Hepatocyte (in vitro differentiated cells): ENCODE measurements at places on chromosomes 16 and 17. TPM values are rescaled to one million over a fixed set of nuclear protein-coding genes. Genes with fewer than 3 reads are reported as not detected.

Gene TNK1
- polyA plus RNA-seq: 8.9 and 10.2 TPM in 2 replicates

Gene KRTAP4-6
- not detected in 2 replicates for polyA plus RNA-seq

Gene ACSM2B
- polyA plus RNA-seq: 23.9 and 43.6 TPM in 2 replicates

Gene CLDN9
- 8.9 and 9.0 TPM in 2 replicates for polyA plus RNA-seq

Gene SLC4A1
- not detected in 2 replicates for polyA plus RNA-seq

Gene SMIM5
- 6.8 and 7.7 TPM in 2 replicates for polyA plus RNA-seq

Gene LRRC75A
- 7.7 and 10.7 TPM in 2 replicates for polyA plus RNA-seq

Gene SPN
- polyA plus RNA-seq: 0.05 and 0.57 TPM in 2 replicates

Gene CIITA
- 0.24 and 1.1 TPM in 2 replicates for polyA plus RNA-seq

Gene CCDC78
- polyA plus RNA-seq: 5.8 and 6.8 TPM in 2 replicates

Gene TPSG1
- polyA plus RNA-seq: 2.0 and 2.3 TPM in 2 replicates

Gene CLEC10A
- polyA plus RNA-seq: 0.17 and 0.21 TPM in 2 replicates

Gene CDR2L
- 14.6 and 17.0 TPM in 2 replicates for polyA plus RNA-seq

GRCh38 chr16:3754081-3754703, 36.9 kb upstream of the TRAP1 start:
- DNase-seq: no peak

GRCh38 chr17:42853004-42853403, 2.0 kb downstream of the AOC3 start:
- DNase-seq: no peak

DNA sequence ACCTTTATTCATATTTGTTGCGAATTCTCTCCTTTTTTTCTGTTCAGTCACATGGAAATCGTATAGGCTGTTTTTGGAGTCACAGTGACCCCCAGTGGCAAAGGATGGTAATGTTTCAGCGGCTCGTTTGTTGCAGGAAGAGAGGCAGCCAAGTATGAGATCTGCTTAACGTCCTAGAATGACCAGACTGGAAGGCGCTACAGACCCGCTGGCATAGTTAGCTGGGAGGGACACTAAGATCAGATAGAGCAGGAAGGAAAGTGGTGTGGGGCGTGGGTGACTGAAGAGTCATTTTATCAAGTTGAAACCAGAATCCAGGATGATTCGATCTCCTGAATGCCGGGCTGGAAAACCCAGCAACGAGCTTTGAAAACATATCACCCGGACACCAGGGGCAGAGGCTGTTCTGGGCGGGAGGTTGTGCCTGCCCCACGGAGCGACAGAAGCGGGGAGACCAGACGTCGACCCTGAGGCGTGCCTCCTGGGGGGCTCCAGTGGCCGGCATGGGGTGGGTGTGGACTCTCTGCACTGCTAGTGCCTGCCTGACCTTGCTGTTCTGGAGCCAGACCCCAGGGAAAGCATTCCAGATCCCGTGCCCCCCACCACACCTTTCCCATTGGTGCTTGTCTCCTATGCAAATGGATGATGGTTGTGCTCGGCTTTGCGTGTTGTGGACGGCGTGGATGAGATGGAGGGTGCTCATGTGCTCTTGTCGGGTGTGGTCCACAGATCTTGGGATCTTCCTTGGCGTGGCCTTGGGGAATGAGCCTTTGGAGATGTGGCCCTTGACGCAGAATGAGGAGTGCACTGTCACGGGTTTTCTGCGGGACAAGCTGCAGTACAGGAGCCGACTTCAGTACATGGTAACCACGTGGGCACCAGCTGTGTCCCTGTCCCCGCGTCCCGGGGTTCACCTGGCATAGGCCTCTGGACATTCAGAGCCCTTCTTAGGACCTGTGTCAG, 7.7 kb downstream of the IL34 start:
- peak; percentile 84 for DNase-seq

GRCh38 chr17:19867329-19868078, at the start of gene ULK2:
Gene ULK2 (minus strand): TSS chr17:19867936. CDS start chr17:19867417, 519 bp downstream.
- peak; percentile 89 for DNase-seq

DNA sequence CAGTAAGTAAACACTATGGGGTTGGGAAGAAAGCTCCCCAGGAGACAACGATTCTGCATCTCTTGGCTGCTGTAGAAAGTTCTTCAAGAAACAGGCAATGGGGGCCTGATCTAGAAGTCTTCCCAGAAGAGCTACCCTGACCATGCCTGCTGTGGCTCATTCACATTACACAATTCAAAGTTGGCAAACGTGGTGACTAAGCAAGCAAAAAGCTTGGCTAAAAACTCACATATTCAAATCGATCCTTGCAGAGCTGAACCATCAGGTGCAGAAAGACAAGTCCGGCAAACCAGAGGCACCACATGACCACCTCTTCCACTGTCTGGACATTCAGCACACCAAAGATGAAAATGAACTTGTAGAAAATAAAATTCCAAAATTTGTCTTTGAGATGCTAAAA, 16.1 kb downstream of the AMFR start:
- no peak for DNase-seq

DNA sequence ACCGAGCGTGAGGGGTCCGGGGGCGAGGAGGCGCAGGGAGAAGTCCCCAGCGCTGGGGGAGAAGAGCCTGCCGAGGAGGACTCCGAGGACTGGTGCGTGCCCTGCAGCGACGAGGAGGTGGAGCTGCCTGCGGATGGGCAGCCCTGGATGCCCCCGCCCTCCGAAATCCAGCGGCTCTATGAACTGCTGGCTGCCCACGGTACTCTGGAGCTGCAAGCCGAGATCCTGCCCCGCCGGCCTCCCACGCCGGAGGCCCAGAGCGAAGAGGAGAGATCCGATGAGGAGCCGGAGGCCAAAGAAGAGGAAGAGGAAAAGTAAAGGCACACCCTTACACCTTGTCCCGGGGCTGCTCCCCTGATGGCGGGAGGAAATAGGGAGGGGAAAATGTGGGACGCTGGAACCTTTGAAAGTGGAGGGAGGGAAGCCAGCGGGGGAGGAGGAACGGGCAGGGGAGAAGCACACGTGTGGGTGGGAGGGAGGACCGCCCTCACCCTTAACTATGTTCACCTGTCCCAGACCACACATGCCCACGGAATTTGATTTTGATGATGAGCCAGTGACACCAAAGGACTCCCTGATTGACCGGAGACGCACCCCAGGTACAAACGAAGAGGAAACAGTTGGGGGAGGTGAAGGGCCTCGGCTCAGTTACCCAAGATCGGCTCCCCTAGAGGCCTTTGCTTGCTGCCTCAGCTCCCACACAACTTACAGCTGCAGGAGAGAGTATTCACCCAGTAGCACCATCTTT, 916 bp downstream of the PAGR1 start:
- peak; percentile 73 for DNase-seq

- DNase-seq: no peak
Measured at GRCh38 chr16:4327386-4328045, 11.6 kb downstream of the GLIS2 start.

DNA sequence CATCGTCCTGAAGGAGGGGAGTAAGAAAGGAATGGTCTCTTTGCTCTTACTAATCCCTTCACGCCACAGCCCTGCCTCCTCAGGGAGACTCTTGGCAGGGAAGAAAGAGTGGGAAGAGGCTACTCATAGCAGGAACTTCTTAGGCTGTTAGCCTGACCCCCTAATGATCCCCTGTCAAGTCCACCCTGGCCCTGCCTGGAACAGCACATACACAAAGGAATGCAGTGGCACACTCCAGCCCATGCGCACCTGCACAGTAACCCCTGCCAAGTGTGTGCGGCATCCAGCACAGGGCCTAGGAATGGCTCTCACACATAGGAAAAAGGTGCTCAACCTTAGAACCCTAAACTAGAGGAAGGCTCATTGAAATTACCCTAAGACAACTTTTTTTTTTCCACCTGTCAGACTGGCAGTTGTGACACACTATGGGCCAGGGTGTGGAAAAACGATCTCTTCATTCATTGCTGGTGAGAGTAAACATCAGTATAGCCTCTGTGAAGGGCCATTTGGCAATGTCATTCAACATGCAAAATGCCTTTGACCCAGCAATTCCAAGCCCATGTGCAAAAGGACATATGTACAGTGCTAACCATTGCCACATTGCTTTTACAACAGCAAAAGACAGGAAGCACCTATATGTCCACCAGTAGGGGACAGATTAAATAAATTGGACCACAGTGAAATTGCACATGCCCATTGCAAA, 50.1 kb downstream of the PIMREG start:
- no peak for DNase-seq

GRCh38 chr16:23690771-23691482, 12.2 kb downstream of the PLK1 start:
- no peak for DNase-seq

DNA sequence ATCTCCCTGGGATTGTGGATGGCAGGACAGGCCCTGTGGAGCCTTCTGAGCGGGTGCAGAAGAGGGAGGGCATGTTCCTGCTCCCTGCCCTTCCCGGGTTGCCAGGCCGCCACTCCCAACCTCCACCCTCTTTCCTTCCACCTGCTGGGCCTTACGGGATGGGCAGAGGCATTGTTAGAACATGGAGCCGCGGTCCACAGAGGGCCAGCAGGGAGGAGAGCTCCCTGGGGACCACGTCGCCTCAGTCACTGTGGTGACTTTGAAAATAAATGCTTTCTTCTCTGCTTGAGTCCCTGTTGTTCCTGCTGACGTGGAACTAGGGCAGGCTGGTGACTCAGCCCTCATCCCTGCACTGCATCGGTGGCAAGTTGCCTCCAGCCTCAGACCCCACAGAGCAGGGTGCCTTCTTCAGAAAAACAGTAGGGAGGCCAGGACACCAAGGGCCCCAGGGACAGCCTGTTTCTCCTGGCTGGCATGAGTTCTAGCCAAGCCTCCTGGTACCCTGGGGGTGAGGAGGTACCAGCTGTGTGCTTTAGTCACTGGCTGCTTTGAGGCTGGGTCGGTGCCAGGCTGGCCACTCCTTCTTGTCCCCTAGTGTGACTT, 224.9 kb downstream of the SEC14L1 start:
- DNase-seq: peak; percentile 66

DNA sequence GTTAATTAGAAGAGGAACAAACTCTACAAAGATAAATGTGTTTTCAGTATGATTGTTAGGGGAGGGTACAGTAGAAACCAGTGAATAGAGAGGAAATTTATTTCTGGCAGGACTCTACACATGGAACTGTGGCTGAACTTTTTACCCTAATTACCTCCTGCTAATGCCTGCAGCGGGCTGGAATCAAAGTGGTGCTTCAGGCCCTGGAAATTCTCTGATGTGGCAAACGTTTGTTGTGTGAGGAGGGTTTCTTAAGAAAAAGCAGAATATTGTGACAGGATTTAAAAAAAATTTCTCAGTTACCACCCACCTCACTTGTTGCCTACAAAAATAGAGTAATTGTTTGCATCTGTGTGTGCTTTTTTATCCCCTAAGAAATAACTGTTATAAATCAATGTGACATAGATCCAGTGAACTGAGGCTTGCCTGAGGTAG, 154.5 kb downstream of the BCAS3 start:
- DNase-seq: no peak

GRCh38 chr16:18983565-18984434, at the start of gene TMC7:
Gene TMC7 (plus strand): TSS chr16:18983934. CDS start chr16:18984064, 130 bp downstream.
- peak; percentile 95 for DNase-seq

DNA sequence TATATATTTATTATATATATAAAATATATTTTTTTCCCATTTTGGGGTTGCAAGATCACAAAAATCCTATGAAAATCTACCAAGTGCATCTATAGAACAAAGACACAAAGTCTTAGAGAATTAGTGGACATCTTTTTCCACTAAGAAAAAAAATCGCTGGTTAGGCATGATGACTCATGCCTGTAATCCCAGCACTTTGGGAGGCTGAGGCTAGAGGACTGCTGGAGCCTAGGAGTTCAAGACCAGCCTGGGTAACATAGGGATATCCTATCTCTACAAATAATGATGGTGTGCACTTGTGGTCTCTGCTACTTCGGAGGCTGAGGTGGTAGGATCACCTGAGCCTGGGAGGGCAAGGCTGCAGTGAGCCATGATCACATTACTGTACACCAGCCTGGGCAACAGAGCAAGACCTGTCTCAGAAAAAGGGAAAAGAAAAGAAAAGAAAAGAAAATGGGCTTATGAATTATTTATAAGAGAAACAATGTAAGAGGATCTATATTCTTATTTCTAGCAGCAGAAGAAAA, 185.1 kb upstream of the PSMD7 start:
- DNase-seq: no peak

DNA sequence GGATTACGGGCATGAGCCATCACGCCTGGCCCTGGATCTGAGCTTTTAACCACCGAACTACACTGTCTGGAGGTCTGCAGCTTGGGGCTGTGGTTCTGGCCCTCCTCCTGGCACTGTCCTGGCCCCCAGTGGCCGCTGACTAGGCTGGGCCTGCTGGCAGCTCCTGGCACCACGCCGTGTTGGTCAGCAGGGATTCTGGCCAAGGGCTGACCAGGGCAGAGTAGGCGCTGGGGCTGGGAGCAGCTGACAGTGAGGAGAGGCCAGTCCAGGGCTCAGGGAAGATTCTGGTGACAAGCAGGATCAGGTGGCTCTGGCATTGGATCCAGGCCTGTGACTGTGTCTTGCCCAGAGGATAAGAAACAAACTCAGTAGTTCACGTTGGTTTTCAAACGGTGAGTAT, 14.6 kb downstream of the EEF2K start:
- no peak for DNase-seq

- DNase-seq: no peak
Measured at GRCh38 chr16:79099716-79100115, 500.8 kb downstream of the MAF start.

GRCh38 chr17:60640503-60640902, 37.1 kb upstream of the BCAS3 start:
- DNase-seq: peak; percentile 7

GRCh38 chr17:68719431-68719830, 118.3 kb upstream of the FAM20A start:
- no peak for DNase-seq

- DNase-seq: peak; percentile 55
Measured at GRCh38 chr16:57938936-57939871, 31.7 kb downstream of the CNGB1 start.

DNA sequence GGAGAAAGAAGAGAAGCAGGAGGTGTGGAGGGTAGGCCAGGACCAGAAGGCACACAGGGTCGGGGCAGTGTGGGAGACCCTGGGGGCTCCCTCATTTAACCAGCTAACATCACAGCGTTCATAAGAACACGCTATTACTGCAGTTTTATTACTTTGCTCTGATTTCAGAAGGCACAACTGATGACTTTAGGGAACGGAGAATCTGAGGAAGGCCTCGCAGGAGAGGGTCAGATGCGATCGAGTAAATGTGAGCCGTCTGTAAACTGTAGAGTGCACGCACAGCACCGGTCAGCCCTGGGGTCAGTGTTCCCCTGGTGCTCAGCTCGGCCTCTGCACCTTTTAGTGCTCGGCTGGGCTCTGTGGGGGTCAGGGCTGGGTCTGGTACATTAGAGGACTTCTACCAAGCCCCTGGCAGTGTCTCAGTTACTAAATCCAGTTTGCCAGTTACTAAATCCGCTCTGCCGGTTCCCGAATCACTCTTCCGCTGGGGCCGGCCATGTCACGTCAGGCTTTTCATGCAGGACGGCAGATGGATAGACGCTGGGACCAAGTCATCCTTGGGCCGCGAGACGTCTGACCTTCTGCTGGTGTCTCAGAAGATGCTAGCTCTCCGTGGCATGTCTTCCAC, 325.9 kb downstream of the SEC14L1 start:
- DNase-seq: no peak

GRCh38 chr17:73261617-73261951, at the start of gene CPSF4L:
Gene CPSF4L (minus strand): TSS chr17:73261880. CDS start chr17:73261818, 62 bp downstream.
- DNase-seq: no peak

- peak; percentile 62 for DNase-seq
Measured at GRCh38 chr16:12293017-12293618, 316.6 kb downstream of the SNX29 start.
